A549 treated with RU486 at 1 μM for 4 hours (cell line): ENCODE measurements at places on chromosomes 3 and 15. TPM values are rescaled to one million over a fixed set of nuclear protein-coding genes. Genes with fewer than 3 reads are reported as not detected.

Gene IL16
- total RNA-seq, result 0.09 to 0.18 TPM in 2 of 5 replicates, not detected in the others

Gene VIPR1
- total RNA-seq, result 0.48 to 0.90 TPM (median 0.68 TPM) in 5 replicates

Gene LINGO1
- 6.7 to 12.1 TPM (median 8.9 TPM) in 5 replicates for total RNA-seq

Gene LEKR1
- 0.53 to 1.00 TPM (median 0.70 TPM) in 5 replicates for total RNA-seq

Gene PFKFB4
- 12.5 to 15.7 TPM (median 13.4 TPM) in 5 replicates for total RNA-seq
